ENCODE measurements at places on chromosomes 16 and 17.

DNA sequence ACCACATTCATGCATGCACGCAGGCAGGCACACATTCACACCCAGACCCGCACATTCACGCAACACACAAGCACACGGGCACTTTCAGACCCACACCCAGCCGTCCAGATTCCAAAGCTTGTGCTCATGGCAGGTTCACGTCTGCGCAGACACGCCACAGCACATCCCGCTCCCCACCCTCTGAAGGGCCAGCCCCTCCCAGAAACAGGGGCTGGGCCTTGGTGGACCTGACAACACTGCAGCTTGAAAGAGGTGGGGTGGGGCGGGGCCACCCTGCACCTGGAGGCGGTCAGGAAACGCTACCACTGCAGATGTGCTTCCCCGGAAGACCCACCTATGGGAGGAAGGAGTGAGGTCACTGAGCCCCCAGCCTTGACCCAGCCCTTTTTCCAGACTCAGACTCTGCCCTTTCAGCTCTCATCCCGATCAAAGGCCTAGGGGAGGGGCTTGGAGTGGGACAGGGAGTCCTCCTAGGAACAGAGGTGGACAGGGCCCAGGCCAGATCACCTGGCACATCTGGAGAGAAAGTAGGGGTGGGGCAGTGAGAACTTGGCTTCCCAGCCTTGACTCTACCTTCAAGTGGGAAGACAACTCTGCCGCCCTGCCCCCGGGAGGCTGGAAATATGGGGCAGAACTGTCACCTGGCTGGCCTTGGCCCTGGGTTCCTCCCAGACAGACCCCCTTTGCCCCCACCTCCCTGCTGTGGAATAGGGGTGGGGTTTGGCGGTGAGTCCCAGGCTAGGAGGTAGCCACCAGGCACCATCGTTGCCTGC, 11.0 kb downstream of the P3H4 start:
- no peak for DNase-seq

DNA sequence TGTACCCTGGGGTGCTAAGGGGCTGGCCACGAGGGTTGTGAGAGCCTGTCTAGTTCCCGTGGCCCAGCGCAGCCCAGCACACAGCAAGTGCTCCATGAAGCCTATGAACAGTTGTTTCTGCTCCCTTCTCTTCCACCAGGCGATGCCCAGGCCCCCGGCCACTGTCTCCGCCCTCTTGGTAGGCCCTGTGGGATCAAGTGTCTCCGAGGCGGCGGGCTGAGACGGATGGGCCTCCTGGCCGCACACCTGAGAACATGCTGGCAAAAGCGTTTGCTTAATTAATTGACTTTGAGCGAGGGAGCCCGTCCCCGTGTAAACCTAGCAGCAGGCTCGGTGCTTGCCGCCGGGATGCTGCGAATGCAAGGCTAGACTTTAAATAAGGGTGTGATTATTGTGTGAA, 129.7 kb upstream of the GSE1 start:
- no peak for DNase-seq

DNA sequence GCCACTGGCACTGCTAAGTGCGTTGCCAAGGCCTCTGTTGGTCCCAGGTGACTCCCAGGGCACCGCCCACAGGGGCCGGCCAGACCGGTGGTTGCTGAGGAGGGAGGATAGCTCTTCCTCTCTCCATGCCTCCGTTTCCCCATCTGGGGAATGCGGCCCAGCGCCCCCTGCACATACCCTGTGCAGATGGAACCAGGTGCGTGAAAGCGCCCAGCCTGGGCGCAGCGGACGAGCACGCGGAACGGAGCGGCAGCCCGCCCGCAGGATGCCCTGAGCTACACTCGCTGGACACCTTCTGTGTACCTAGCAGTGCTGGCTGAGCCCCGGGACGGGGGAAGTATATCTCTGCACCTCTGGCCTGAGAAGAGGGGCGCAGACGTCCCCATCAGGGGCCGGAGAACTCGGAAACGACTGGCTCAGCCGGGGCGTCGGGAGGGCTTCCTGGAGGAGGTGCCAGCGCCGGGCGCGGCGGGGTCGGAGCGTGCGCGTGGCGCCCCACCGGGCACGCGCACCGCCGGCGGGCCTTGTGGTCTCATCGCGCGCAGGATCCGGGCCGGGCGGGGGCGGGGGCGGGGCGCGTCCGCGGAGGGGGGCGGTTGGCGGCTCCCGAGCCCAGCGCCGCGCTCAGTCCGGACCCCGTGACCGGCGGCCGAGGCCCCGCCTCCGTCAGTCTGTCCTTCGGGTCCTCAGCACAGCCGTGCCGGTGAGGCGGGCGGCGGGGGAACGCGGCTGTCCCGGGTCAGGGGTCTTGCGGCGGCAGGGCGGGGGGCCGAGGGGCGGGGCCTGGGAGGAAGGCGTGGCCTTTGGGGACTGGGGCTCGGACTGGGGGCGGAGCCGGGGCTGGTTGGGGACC, at the start of the genes CCDC78 and HAGHL:
Gene CCDC78 (minus strand): TSS at position 6 of the 853 bp plus-strand sequence. CDS start 76 bp downstream, outside the sequence.
Gene HAGHL (plus strand): TSS at position 669 of the 853 bp plus-strand sequence. CDS start 404 bp downstream, outside the sequence.
- no peak for DNase-seq

DNA sequence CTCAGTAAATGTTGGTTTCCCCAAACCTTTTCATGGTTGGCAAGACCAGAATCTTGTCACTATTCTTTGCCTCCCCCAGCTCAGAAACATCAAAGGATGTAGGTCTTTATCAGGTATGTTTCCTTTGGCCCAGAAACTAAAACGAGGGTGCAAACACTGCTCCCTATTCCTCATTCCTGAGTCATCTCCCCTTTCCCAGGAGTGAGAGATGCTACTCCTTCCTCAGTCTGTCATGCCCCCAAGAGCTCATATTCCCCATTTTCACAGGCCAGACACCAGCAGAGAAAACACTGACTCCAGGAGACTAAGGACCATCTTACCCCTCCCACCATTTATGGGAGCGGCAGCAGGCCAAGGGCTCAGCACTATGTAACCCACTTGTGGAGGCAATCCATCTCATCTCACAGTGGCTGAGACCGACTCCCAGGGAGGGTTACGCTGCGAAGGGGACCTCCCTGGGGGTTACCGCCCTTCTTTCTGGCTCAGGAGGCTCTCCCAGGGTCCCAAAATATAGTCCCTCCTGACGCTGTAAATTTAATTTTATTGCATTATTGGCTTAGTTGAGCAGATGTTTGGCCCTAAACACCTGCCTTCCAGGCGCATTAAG, 1.5 kb downstream of the GEMIN4 start:
- DNase-seq, result no peak

DNA sequence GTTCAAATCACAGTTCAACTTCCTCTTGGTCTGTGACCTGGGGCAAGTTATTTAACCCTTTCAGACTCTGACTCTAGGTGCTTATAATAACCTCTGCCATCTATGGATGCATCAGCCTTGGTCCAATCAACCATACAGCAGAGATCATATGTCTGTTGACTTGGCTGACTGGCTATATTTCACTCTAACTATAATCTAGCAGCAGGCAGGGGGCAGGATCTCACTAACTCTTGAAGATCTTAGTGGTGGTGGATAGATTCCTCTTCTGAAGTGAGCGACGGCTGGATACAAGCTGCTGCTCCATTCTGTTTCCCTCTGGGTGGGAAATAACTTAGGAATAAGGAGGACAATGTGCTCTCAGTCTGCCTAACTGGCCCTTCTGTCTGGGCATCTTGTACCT, 146.6 kb downstream of the SKAP1 start:
- DNase-seq, result no peak

DNA sequence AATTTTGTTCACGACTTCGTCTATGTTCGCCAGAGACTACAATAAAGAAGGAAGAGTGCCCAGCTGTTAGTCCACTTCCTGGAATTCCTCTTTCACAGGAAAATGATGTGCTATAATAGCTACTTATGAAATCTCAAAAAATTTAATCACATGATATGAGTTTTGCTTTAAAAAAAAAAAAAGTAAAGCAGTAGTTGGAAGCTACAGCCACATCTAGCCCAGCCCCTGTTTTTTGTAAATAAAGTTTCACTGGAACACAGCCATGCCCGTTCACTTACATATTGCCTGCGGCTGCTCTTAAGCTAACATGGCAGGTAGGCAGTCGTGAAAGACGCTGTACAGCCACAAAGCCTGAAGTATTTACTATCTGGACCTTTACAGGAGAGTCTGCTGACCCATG, 15.3 kb downstream of the VPS53 start:
- no peak for DNase-seq

DNA sequence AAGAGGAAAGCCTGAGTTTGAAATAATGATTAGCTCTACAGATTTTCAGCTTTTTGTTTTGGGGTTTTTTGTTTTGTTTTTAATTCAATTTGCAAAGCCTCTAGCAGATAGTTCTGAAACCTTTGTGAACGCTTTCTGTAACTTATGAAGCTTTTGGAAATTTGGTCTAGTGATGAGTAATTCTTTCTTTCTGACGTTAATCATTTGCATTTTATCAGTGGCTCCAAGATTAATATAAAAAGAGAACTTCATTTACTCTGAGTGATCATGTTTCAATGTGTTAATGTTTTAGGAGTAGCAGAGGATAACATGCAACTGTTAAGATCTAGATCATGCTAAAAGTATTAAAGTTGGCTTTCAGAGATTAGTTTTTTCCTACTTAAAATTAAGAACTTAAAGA, 160.3 kb upstream of the TBX2 start:
- no peak for DNase-seq

GRCh38 chr16:11320170-11320569, 25.1 kb upstream of the RMI2 start:
- no peak for DNase-seq
